NCI-H2171 treated with DMSO at 0.1 percent for 48 hours (cell line): ENCODE measurements at places on chromosomes 4 and X.

GRCh38 chrX:107716118-107716684 lies 59.4 kb downstream of the TSC22D3 start:
- peak; percentile 10 for DNase-seq

DNA sequence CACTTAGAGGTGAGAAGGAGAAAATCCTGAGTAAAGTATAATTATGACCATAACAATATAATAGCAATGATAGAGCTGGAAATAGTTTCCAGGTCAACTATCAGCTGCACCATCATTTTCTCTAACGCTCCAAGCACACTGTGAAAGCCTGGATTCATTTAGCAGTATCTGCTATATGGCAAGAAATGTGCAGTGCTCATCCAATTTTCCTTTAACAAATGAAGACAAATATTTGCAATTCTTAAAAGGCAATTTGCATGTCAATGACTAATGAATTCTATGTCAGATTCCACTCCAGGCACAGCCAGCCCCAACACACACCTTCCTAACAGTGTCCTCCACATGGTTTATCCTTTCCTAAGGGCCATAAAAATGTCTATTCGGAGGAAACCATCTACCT lies 12.7 kb downstream of the PRSS12 start:
- DNase-seq, result no peak

- peak; percentile 13 for DNase-seq
Observed at GRCh38 chrX:109732017-109732801, 848 bp downstream of the ACSL4 start.

- no peak for DNase-seq
Observed at GRCh38 chr4:128544272-128544671, 256.7 kb upstream of the PGRMC2 start.

DNA sequence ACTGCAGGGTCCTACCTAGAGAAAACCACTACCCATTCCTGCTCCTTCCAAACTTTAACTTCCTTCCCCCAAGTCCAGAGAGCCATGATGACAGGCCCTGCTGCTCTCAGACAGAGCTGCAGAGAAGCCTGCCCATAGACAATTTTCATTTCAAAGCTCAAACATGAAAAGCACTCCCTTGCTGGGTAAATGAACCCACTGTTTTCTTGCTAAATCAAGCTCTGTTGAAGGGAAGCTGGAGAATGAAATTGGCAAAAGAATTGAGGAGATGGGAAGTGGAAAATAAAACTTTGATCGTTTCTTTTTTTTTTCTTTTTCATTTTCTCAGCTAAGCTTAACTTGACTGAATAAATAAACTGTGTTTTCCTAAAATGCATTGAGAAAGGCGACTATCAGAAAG lies 331.1 kb upstream of the CPEB2 start:
- DNase-seq, result no peak

GRCh38 chr4:104493081-104493831 lies 1.4 kb downstream of the CXXC4 start:
- no peak for DNase-seq
